ENCODE measurements at places on chromosomes 2 and 18.
A peak's percentile ranks its signal among the peaks of the same experiment; 100 is the strongest.

DNA sequence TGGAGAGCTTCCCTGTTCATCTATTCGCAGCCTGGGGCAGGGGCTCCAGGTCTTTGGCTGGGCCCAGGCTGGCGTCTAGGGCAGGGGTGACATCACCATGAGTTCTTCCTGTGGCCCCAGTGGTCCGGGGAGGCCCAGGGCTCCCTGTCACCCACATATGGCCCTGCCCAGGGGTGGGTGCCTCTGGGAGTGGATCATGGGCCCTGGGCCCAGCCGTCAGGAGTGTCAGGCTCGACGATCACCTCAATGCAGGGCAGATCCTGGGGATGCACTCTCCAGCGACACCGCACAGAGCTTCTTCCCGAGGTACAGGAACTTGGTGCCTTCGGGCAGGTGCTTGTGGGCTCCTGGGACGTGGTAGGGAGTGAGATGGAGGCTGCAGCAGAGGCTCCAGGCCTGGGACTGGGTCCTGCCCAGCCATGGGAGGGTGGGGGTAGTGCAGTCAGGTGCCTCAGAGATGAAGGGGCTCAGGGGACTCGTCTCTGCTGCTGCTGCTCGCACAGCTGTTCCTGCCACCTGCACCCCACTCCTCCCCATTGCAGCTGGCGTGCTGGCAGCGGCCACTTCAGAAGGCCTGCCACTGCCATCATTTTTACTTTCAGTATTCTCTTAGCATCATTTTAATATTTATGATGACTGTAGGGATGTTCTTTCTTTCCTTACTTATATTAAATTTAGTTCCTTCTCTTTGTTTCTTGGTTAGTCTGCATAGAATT lies 196.0 kb upstream of the VRK2 start:
- no peak for DNase-seq

- DNase-seq: peak; percentile 62
Observed at GRCh38 chr2:98086491-98087446, at the start of gene VWA3B. VWA3B (plus strand) TSS chr2:98087167; CDS start chr2:98093093, 5,926 bp downstream.

- no peak for DNase-seq
Observed at GRCh38 chr2:20666304-20667150, at the start of gene GDF7. GDF7 (plus strand) TSS chr2:20667144; CDS start chr2:20667240, 96 bp downstream.

DNA sequence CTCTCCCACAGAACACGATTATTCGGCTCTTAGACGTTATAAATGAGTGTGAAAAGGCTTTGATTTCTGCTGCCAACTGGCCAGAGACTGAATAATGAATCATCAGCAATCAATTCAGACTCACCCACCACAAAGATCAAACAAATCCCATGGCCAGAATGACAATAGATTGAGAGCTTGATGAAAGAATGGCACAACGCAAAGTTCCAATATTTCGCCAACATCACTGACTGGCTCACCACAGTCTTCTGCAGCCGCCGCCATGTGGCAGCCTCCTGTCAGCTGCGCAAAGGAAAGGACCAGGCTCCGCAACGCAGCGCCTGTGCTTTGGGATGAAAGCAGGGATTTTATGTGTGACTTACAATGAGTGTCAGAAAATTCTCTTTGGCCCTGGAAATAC lies 104.4 kb upstream of the SOX11 start:
- DNase-seq: no peak

DNA sequence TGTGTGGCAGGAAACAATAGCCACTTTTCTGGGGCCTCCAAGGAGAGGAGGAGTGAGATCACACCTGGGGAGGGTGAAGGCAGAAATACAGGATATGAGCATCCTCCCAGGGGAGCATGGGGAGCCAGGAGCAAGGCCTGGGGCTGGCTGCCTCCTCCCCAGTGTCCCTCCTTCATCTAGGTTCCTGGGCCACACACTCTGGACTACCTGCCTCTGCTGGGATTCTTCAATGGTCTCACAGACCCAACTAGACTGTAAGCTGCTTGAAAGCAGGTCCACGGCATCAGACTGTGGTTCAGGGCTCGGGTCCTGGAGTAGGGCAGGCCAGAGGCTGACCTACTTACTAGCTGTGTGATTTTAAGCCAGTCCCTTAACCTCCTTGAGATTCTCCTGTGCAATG lies 94.0 kb downstream of the MCFD2 start:
- DNase-seq: no peak

DNA sequence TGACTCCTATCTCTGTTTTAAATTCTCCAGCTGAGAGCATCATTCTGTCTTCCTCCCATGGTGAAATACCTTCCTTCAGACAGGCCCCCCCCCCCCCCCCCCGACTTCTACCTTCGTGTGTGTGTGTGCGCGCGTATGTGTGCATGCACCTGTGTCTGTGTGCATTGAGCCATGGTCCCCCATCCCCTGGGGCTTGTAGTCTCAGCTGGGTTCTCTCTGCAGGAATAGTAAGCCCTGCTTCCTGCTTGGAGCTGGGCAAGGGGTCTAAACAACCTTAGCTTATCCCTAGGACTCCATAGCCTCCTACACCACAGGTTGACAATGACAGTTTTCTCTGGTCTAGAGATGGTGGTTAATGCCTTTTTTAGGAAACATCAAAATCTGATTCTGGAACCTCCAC lies 427.5 kb upstream of the KLHL29 start:
- no peak for DNase-seq

DNA sequence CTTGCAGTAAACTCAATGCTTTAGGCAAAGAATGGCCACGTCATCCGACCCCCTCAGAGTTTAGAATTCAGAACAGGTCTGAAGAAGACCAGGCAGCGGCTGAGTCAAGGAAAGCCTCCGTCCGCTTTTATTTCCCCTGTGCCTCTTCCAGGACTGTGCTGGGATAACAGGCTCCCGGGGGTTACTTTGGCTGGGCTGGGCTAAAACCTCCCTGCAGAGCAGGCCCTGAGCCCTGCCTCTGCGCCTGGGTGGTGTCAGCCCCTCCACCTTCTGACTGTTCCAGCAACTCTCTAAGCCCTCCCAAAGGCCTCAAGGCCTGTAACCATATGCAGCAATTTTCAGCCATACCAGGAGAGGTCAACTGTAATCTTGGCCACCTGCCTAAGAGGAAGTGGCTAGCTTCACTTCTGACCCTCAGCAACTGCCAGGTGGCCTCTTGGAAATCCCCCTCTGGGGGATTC lies 166.5 kb downstream of the RPIA start:
- DNase-seq: no peak

GRCh38 chr2:96953611-96953978 lies 32.8 kb downstream of the FAM178B start:
- no peak for DNase-seq

DNA sequence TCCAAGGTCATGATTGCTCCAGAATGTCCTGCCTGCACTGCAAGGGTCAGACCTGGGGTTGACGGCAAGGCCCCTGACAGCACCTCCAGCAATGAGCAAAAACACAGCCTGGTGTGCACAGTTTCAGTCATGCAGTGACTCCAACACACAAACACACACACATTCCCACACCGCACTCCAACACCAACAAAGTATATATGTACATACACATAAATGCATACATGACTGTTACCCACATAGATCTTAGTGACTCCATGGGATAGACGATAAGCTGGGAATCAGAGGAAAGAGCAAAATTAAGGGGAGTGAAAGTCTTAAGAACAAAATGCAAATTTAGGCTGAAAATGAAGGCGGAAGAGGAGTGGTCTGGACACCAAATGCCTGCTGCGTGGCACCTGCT lies 112.7 kb upstream of the TEKT4 start:
- no peak for DNase-seq

DNA sequence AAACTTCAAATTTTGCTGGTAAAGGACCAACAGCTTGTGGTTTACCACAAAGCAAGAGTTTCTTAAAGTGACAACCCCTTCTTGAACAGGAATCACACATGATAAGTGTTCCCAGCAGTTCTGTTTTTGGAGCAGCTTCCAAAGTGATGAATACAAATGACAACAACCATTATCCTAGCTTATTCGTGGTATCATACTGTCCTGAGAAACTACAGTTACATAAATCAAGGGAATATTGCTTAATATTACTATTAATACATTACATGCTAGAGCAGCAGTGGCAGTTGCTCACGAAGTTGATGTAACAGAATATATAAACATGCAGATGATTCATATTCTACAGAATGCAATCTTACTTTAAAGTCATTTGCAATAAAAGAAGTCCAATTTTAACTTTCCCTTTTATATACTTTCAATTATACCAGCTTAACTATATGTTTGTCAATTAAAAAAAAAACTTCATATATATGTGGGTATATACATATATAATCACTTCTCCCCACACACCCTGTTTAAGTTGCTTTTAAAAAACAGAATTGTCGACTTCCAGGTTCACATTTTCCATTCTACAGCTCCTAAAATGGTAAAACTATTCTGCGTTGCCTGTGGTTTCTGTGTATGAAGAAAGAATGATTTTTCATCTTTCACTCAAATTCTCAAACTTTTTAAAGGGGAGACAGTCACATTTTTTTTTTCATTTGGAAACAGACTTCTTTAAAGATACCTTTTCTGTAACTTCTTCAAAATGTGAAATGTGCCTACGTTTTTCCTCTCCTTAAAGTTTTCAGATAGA lies 713.6 kb downstream of the TDRD15 start:
- DNase-seq: no peak

- DNase-seq: peak; percentile 56
Observed at GRCh38 chr2:162153608-162154224, 1.7 kb upstream of the GCG start.

GRCh38 chr18:40849886-40850285 lies 1105.1 kb upstream of the PIK3C3 start:
- no peak for DNase-seq

- no peak for DNase-seq
Observed at GRCh38 chr2:236754271-236754944, 184.8 kb downstream of the ACKR3 start.

Measured in left kidney (tissue), 8 donors.